ENCODE measurements at places on chromosomes 1 and 21. TPM values are rescaled to one million over a fixed set of nuclear protein-coding genes. Genes with fewer than 3 reads are reported as not detected.

The SWT1 gene
- 6.6 TPM for total RNA-seq

The TDRD5 gene
- total RNA-seq: not detected

The RGS1 gene
- total RNA-seq: 13.0 TPM

The S100B gene
- 2.0 TPM for total RNA-seq

The RBP7 gene
- total RNA-seq: 32.9 TPM

The SLC16A4 gene
- total RNA-seq: 8.6 TPM

The DNAJC6 gene
- total RNA-seq: 3.5 TPM

The UTS2 gene
- total RNA-seq: 1.3 TPM

The APCS gene
- not detected for total RNA-seq

The TNFRSF1B gene
- total RNA-seq: 37.6 TPM

The PEAR1 gene
- total RNA-seq: 14.5 TPM

The RBM11 gene
- total RNA-seq: 0.46 TPM

The LHX8 gene
- total RNA-seq: not detected

GRCh38 chr1:180527101-180527669 lies 24.8 kb upstream of the ACBD6 start:
- no peak for DNase-seq

- DNase-seq: no peak
Observed at GRCh38 chr1:70462611-70463010, 51.5 kb downstream of the CTH start.

GRCh38 chr1:192654120-192654519 lies 18.2 kb downstream of the RGS13 start:
- no peak for DNase-seq

- DNase-seq: no peak
Observed at GRCh38 chr1:94304553-94304952, 67.2 kb upstream of the ARHGAP29 start.

DNA sequence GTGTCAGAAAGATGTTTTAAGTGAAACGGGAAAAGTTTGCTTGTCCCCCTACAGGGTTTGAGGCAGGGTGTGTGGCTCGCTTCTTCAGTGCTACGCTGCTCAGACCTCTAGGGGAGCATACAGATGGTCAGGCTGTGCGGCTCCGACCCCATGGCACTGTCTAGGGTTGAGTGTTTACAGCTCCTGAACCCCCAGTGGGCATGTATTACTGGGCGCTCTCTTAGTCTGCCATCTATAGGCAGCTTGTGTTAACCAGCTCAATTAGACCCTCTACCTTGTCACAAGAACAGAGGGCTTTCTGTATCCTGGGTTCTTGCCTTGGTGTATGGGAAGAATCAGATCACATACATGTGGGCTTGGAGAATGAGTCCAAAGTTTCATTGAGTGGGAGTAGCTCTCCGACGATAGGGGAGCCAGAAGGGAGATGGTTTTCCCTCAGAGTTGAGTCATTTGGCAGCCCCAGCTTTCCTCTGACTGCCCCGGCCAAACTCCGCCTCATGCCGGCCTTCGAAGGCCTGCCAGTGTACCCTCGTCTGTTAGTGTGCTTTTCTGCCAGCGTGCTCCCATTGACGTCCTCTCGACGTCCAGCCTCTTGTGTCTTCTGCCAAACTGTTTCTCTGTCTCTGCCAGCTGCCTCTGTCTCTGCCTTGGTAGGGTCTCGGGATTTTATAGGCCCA lies 38.6 kb upstream of the ADGRL4 start:
- DNase-seq: peak; percentile 75

DNA sequence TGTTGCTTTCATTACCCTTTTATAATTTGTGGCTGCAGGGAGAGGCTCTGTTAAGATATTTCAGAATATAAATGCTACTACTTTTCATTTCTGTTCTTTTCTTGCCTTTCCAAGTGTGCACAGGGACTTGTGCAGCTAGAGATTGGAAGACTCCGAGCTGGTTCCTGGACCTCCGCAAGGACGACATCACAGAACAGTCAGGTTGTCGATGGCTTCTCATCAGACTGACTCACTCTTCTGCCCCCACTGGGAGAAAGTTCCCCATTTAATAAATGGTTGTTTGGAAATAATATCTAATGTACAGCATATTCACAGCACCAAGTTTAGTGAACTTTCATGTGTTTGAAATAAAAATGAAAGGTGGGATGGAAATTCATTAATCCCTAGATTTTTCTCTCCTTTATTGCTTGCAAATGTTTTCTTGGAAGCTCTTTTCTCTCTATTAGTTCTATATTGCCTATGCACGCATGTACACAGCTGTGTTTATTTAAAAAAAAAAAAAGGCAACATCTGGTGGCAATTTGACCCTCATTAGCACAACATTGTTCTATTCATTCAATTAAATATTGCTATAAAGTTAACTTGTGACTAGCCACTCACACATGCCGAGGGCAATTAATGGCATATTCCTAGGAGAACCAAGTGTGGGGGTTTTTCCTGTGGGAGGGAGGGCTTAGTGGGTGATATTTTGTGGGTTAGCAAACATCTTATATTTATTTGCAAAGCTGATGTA lies 77.5 kb upstream of the L1TD1 start:
- no peak for DNase-seq

DNA sequence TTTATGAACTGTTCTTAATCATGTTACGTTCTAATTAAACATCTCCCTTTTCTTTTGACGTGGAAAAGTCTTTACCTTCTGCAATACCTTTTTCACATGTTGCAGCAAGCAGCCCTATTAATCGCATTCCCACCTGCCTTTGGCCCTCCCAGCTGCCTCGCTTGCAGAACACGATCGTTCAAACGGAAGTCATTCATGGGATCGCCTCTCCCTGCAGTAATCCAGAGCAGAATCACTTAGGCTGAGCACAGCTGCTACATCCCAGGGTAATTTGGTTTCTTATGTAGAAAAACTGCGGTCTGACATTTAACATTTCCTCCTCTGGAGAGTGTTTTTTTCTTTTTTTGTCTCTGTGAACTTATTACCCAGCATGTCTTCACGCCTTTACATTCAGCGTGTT lies 206.3 kb downstream of the KIF26B start:
- no peak for DNase-seq

GRCh38 chr1:10326251-10326650 lies 72.6 kb upstream of the PGD start:
- DNase-seq: no peak

- no peak for DNase-seq
Observed at GRCh38 chr1:7076572-7076971, 291.3 kb downstream of the CAMTA1 start.

DNA sequence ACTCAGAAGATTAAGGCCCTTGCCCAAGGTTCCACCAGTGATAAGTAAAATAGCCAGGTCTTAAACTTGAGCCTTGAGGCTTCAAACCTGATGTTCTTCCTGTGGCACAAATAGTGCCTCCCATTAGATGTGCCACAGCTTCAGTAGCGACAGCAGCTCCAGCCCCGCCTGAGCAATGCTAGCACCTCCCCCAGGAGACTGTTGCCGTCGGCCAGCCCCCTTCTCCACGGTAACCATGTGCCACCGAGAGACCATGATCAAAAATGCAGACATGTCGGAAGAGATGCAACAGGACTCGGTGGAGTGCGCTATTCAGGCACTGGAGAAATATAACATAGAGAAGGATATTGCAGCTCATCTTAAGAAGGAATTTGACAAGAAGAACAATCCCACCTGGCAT lies 32.2 kb downstream of the KLHDC7A start:
- DNase-seq: no peak

DNA sequence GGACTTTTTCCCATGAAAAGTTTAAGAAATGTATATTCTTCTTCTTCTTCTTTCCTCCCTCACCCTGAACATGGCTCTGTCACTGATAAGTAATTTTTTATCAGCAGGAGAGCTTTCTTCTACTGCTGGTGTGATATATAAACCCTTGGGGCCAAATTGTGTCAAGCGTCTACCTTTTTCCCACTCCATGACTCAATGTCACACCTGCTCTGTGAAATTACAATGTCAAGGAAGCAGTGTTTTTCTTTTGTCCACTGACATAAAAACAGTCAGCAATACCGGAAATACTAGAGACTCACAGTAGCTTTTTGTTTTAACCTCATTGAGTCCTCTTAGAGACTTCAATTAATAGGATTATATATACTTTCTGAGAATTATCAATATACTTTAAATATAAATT lies 416.2 kb upstream of the ADGRL4 start:
- DNase-seq: no peak

DNA sequence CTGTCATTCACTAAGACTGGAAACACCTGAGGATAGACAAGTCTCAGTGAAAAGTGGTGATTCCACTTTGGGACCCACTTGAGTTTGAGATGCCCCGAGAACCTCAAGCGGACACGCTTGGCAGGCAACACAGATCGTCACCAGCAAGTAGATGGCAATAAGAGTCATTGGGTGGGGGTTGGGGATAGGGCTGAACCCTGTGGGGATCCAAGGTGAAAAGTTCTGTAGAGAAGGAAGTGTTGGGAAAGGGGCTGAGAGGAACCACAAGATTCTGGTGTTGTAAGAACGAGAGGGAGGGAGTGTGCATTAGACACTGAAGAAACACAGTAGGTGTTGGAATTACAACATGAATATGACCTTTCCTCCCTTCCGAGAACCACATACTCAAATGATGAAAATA lies 45.4 kb upstream of the TDRD10 start:
- DNase-seq: no peak

GRCh38 chr1:110630839-110631663 lies 24.9 kb upstream of the KCNA2 start:
- peak; percentile 90 for DNase-seq

- no peak for DNase-seq
Observed at GRCh38 chr1:208381481-208381880, 137.3 kb upstream of the PLXNA2 start.

DNA sequence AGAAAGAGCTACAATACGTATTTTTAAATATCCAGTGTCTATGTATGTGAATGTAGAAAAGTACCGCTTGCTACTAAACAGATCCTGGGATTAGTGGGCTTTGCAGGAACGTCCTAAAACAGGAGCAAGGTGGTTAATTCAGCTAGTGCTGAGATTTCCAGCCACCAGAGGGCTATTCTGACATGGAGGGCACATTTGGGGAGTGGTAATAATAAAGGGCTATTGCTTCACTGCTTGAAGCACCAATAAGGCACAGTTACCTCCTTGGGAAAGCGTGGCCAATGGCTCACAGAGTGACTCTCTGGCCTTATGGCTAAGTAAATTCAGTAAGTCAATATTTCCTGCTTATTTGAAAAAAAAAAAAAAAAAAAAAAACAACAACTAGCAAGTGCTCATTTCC lies 152.4 kb downstream of the GABPA start:
- DNase-seq: no peak

DNA sequence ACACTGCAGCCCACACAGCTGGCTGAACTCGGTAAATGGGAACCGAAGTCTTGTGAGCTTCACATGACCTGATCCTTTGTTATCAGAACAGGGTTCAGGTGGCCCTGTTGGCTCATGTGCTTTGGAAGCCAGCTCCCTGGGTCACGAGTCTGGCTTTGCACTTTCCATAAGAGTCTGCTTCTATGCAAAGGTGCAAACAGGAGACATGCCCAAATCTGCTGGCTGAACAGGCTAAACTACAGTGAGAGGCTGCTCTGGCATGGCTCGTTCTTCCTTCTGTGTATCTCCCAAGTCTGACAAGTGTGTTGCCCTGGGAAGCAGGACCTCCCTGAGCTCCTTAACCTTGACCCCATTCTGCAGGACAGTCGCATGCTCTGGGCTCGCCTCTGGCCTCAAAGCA lies 549.6 kb downstream of the KIF26B start:
- no peak for DNase-seq

GRCh38 chr1:196302981-196303380 lies 305.3 kb downstream of the KCNT2 start:
- DNase-seq: no peak

GRCh38 chr1:114564141-114564540 lies 17.3 kb downstream of the BCAS2 start:
- DNase-seq: no peak

GRCh38 chr1:196255762-196256161 lies 352.5 kb downstream of the KCNT2 start:
- no peak for DNase-seq

- no peak for DNase-seq
Observed at GRCh38 chr1:210674151-210674550, 345.4 kb downstream of the HHAT start.

DNA sequence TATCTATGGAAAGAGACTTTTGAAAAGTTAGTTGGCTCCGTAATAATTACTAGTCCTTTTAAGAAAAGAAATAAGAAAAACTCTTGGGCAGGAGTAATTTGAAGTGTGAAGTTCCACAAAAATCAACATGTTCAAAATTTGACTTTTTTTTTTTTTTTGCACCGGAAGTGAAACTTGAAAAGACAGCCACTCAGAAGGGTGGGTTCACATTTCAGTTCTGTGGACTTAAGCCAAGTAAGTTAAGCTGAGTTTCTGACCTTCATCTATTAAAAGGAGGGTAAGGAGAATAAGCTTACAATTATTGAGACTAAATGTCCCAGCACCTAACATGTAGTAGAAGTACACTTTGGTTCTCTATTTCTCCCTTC lies 11.0 kb downstream of the RO60 start:
- DNase-seq: no peak

GRCh38 chr1:175129182-175129581 lies 61.5 kb downstream of the TNN start:
- no peak for DNase-seq

DNA sequence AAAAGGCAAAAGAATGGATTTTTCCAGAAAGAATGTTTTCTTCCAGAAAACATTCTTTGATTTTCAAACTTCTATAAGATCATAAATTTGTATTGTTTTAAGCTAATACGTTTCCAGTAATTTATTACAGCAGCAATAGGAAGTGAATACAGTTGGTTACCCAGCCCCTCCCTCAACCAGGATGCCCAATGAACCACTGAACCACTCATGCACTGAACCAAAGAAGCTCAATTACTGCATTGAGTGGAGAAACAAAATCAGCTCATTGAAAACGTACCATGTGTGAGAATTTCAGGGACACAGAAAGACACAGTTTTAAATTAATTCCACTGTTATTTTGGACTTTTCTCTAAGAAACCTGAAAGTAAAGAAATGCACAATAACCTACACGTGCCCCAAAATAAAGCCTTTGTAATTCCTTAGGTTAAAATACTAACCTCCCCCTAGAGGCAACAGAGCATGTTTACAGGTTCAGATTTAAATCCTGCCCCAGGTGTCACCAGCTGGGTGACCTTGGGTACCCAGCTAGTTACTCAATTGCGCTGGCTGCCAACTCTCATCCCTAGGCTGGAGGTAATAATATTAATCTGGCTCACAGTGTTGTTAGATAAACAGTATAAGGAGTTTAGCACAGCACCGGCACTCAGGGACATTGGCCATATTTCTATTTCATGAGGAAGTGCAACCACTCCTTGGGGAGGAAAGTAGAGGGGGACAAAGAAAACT lies 111.7 kb downstream of the NMNAT2 start:
- DNase-seq: no peak

DNA sequence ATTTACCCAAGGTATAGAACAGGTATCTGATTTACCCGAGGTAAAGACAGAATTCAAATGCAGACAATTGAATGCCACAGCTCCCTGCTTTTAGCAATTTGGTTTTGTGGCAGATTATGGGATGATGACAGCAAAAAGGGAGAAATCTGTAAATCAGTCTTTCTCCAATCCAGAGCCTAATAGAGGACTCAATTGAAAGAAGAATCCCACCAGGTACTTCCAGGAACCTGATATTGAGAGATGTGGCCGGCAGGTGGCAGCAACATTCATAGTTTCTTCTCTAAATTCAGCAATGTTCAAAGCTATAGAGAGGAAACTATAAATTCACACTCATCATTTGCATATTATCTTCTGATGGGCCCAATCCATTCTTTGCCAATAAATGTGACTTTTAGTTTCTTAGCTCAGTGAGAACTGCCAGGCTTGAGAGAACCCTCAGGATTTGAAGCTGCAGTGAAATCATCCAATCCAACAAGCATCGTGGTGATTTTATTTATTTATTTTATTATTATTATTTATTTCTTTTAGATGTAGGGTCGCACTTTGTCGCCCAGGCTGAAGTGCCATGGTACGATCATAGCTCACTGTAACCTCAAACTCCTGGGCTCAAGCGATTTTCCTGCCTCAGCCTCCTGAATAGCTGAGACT lies 9.8 kb upstream of the PHACTR4 start:
- peak; percentile 86 for DNase-seq
